Activated T-helper 2 cell treated with anti-CD3 and anti-CD28 coated beads, Interferon-gamma antibody, Interleukin-2, Interleukin-4, amounts not matched to agents 10 μg/mL and 5 μg/mL and 100 μg/mL, durations not matched to agents 14 hours and 24 hours and 36 hours (primary cell): ENCODE measurements at places on chromosomes 6 and 20. TPM values are rescaled to one million over a fixed set of nuclear protein-coding genes. Genes with fewer than 3 reads are reported as not detected.
A peak's percentile ranks its signal among the peaks of the same experiment; 100 is the strongest.

DNA sequence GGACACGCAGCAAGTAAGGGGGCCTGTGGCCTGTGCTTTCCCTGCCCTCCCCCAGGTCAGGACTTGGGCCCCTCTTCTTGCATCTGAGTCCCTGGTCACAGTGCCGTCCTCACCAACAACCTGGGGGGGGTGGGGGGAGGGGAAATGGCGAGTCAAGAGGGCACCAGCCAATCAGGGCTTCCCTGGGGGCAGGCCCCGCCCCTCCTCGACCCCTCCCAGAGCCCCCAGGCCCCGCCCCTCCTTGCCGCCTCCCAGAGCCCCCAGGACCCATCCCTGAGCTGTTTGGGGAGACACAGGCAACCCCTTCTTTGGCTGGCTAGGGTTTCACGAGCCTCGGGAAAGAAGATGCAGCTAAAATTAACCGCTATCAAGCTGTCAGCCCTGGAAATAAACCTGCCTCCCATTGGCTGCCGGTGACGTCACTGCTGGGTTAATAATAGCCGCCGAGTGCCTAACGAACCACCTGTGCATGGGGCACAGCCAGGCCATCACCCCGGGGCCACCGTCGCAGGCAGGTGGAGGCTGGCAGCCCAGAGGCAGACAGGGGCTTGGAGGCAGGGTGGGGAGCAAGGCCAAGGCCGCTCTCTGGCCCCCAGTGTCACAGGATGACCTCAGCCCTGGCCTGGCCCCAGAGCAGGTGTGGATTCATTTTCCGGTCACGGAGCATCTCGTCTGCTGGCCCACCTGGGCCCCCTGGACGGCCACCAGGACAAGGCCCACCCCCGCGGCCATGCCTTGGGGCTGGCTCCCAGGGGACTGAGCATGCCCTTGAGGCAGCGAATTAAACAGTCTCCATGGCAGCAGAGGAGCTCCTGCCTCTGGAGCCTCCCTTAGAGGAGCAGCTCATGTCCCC is 3.2 kb upstream of the EEF1A2 start:
- H3K27ac ChIP-seq = no peak overlapping the region
- H3K27me3 ChIP-seq = peaks cover 16% of the 10 kb centered on the region
- no peak overlapping the region for H3K4me3 ChIP-seq
- H3K36me3 ChIP-seq = no peaks in the 10 kb centered on the region

DNA sequence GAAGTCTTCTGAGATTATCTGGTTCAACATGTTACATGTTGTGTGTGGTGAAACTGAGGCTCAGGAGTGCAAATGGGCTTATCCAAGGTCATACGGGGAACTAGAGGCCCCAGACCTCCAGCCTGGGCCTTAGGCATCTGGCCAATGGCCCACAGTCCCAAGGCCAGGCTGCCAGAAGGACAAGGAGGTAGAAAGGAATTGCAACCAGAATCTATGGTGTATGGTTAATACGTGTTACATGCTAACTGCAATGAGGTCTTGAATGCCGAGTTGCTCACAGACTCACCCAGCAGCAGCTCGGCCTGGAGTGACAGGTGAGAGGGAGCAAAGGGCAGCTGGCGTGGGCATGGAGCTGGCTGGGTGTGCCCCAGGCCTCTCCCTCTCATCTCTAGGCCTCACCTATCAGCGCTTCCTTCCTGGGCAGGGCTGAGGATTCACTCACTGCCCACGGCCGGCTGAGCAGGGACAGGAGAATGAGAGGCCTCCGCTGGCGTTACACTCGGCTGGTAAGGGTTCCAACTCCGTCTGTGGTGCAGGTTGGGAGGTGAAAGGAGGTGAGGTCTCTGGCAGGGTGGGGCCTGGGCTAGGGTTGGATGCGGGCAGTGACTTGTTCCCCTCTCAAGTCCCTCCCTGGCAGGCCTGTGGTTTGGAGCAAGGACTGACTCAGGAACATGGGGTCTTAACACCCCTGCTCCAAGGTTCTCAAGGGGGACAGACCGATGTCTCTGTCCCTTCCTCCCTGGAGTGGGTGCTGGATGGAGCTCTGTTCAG is at the start of gene TLDC2:
TSS of gene TLDC2 (plus strand) at position 437 of the 771 bp plus-strand sequence. CDS start at position 474, 37 bp downstream.
- no peak for DNase-seq
- no peaks in the 10 kb centered on the region for H3K4me1 ChIP-seq
- no peaks in the 10 kb centered on the region for H3K27me3 ChIP-seq
- H3K27ac ChIP-seq = no peak within 1 kb of the TSS

DNA sequence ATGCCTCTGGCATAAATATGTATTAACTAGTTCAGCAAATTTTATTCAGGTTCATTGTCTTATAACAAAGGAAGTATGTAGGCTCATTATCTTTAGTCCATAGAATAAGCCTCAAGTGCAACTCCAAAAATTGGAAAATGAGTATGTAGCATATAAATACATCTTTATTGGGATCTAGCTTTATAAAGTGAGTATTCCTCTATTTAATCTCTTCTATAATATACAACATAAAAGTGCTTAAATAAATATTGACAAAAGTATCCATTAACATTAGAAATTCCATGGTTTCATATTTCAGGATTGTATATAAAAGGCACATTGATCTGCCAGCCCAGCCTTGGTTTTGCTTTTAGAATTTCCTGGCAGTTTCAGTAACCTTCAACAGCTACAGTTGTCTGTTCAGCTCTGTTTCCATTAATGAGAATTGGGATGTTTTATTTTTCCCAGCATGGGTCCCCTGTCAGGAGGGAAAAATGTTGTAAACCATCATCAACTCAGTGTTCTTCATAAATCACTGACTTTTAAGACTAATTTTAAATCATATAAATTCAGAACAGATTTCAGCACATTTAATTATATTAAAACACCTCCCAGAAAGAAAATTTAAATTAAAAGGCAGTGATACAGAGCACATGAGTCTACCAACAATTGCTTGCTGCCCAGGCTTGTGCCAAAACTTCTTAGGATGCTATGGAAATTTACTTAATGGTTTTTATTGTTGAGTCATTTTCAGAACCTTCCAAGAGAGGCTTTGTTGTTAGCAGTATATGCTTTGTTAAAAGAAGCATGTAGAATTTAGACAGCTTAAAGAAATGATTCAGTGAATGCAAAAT is 119.7 kb downstream of the ADGRG6 start:
- no peaks in the 10 kb centered on the region for H3K4me1 ChIP-seq
- peaks cover 23% of the 10 kb centered on the region for H3K27me3 ChIP-seq
- H3K4me3 ChIP-seq = no peak overlapping the region
- DNase-seq = no peak
- no peak overlapping the region for H3K27ac ChIP-seq
- H3K36me3 ChIP-seq = no peaks in the 10 kb centered on the region

Gene PTPRK
- 4.2 and 6.1 TPM in 2 replicates for total RNA-seq

DNA sequence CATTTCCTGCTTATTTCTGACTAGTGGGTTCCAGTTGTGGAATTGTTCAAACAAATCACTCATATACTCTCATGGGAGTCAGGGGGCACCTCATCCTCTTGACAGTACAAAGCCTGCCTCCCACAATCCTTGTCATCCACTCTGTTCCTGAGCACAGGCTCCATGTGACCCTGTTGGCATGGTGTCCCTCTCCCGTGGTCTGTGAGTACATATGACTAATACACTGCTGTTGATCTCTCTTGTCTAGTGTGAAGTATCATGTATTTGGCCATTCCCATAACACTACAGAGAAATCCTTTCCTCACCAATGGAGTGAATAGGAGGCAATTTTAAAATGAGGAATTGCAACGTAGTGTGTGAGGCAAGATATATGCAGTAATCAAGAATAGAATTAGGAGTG is 185.3 kb downstream of the OGFRL1 start:
- H3K4me1 ChIP-seq = no peaks in the 10 kb centered on the region
- no peaks in the 10 kb centered on the region for H3K27me3 ChIP-seq
- H3K4me3 ChIP-seq = no peak overlapping the region
- DNase-seq = no peak

DNA sequence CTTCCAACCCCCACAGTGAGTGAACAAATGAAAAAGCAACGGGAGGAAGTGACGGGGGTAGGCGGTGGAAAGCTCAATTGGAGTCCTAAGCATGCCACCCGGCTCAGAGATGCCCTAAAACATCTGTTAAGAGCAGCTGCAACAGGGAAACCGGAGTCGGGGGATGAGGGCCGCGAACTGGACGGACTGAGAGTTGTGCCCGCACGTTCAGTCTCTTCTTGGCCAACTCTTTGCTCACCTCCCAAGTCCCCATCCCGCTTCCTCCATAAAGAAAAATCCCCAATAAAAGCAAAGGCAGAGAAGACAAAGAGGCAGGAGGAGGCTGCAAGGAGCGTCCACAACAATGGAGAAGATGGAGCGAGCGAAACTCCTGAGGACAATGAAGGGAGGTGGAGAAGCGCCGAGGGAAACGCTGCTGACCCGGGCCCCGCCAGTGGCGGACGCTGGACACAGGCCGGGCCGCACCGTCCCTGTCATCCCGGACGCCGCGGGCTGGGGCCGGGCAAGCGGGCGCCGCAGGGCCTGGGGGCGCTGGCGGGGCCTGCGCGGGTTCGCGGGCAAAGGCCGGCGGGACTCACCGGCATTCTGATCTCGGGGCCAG is 600 bp downstream of the SEC63 start:
- peak; percentile 58 for DNase-seq
- H3K36me3 ChIP-seq = peaks cover 25% of the 10 kb centered on the region
- H3K4me1 ChIP-seq = peaks cover 16% of the 10 kb centered on the region
- H3K27ac ChIP-seq = peak overlapping the region; percentile 93

DNA sequence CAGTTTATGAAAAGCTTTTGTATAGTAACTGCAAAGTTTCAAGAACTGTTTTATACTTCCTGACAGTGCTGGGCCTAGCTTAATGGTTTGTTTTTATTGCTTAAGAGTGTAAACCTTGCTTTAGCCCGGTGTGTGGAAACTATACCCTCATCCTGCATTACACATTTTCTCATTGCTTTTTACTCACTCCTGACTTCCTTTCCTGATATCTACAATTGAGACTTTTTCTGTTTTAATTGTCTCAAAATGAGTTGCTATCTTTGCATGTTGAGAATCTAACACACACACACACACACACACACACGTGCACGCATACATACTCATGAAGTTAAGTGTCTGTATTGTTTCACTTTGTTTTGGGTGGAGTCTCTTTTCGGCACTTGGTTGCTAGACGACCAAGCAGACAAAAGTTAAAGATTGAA is 16.7 kb downstream of the BMP2 start:
- H3K4me3 ChIP-seq = no peak overlapping the region
- no peaks in the 10 kb centered on the region for H3K4me1 ChIP-seq
- no peaks in the 10 kb centered on the region for H3K27me3 ChIP-seq

Gene KIFC1
- total RNA-seq = 78.3 and 80.9 TPM in 2 replicates

DNA sequence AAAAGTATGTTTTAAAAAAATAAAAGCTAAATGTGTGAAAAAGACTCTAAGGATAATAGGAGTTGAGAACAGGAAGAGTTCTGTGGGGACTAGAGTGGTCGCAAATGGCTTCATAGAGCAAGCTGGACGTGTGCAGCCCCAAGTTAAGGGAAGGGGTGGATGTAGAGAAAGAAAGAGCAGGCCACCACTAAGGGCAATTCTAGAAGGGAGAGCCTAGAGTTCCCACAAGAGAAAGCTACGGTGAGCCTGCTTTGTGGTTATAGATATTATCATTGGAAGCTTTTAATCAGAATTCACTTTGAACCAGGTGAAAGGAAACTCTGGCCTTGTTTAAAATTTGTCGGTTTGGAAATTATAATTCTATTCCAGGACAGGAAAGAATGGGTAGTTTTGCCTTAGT is 101.6 kb downstream of the HIVEP2 start:
- peaks cover 83% of the 10 kb centered on the region for H3K4me1 ChIP-seq
- no peaks in the 10 kb centered on the region for H3K27me3 ChIP-seq
- H3K36me3 ChIP-seq = peaks cover 7% of the 10 kb centered on the region

Gene VIP
- total RNA-seq = not detected in 2 replicates

GRCh38 chr20:9736373-9736772 is 102.5 kb downstream of the PAK5 start:
- no peak for DNase-seq
- no peaks in the 10 kb centered on the region for H3K36me3 ChIP-seq
- no peaks in the 10 kb centered on the region for H3K4me1 ChIP-seq
- H3K27me3 ChIP-seq = no peaks in the 10 kb centered on the region
- no peak overlapping the region for H3K27ac ChIP-seq

Gene PTCHD4
- not detected in 2 replicates for total RNA-seq

GRCh38 chr20:54069501-54069971 is 858 bp downstream of the BCAS1 start:
- H3K36me3 ChIP-seq = no peaks in the 10 kb centered on the region
- H3K27ac ChIP-seq = no peak overlapping the region
- H3K4me1 ChIP-seq = peaks cover 7% of the 10 kb centered on the region
- H3K27me3 ChIP-seq = peaks cover 3% of the 10 kb centered on the region
- DNase-seq = no peak

GRCh38 chr6:29011276-29011734 is 6.2 kb upstream of the ZNF311 start:
- H3K36me3 ChIP-seq = peaks cover 6% of the 10 kb centered on the region
- peaks cover 25% of the 10 kb centered on the region for H3K27me3 ChIP-seq
- peak overlapping the region; percentile 85 for H3K4me3 ChIP-seq
- DNase-seq = peak; percentile 52

Gene CGA
- 0.44 and 0.59 TPM in 2 replicates for total RNA-seq

Gene CST5
- total RNA-seq = not detected in 2 replicates

DNA sequence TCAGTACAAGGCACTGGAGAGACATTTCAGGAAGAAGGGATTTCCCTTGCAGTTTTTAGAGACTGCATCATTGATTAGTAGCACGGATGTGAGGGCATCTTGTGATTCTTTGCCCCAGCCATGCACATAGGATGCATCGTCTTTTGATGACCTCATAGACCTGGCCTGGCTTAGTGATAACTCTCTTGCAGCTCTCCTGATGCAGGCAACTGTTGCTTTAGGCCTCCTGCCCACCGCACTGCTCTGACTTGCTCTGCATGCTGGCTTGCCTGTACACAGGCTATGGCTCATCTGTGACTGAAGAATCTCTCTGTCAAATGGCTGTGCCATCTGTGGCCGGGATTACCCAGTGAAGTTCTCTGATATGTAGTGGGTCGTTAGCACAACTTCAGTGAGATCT is 207.7 kb upstream of the PTCHD4 start:
- no peak overlapping the region for H3K4me3 ChIP-seq
- H3K27ac ChIP-seq = no peak overlapping the region
- no peaks in the 10 kb centered on the region for H3K27me3 ChIP-seq
- H3K36me3 ChIP-seq = no peaks in the 10 kb centered on the region

Gene KHDC3L
- total RNA-seq = not detected in 2 replicates

- H3K27me3 ChIP-seq = no peaks in the 10 kb centered on the region
- peaks cover 9% of the 10 kb centered on the region for H3K4me1 ChIP-seq
- H3K36me3 ChIP-seq = no peaks in the 10 kb centered on the region
- DNase-seq = no peak
Observed at GRCh38 chr6:111185954-111186353, 98.7 kb downstream of the SLC16A10 start.

DNA sequence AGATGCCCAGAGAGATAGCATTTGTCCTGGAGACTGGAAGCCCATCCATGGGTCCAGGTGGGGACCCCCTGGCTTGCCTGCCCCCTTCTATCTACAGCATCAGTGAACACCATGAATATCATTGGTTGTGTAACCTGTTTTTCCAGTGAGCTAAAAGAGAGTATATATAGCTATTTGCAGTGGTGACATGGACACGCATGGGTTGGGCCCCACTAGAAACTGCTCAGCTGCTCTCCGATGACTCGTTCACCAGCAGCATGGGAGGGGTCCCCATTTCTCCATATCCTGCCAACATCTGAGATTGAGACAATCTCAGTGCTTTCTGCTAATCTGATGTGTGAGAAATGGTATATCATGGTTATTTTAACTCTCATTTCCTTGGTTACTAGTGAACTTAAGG is 4.0 kb upstream of the ZC3H12D start:
- no peak for DNase-seq
- H3K27me3 ChIP-seq = no peaks in the 10 kb centered on the region
- H3K36me3 ChIP-seq = no peaks in the 10 kb centered on the region
- peak overlapping the region; percentile 48 for H3K27ac ChIP-seq

Gene BPIFB1
- total RNA-seq = not detected in 2 replicates
